ENCODE measurements at places on chromosomes 6 and 20.

GRCh38 chr6:104640150-104640700, 219.5 kb downstream of the HACE1 start:
- no peak for DNase-seq

DNA sequence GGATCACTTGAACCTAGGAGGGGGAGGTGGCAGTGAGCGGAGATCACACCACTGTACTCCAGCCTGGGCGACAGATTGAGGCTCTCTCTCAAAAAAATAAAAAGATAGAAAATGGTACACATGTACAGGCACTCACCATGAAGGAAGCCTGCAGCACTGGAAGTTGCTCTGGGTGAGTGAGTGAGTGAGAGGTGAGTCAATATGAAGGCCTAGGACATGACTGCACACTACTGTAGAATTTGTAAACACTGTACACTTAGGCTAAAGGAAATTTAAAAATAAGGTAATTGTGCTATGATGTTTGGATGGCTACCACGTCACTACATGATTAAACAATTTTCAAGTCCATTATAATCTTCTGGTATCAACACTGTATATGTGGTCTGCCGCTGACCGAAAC, 216.2 kb downstream of the FOXC1 start:
- no peak for DNase-seq

DNA sequence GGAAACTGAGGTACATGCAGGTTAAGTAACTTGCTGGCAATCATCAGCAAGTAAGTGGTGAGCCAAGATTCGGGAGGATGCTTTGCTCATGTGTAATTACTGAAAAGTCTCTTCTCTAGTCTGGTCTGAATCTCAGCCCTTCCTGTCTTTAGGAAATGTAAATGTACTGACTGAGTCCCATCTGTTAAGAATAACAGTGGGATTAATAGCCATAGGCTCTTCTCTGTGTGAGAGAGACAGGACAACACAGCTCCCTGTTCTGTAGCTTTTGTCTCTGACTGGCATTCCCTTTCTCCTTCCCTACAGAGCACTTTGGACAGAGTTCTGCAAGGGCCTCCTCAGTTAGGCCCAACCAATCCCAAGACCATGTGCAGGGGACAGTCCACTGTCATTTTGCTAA, 131.3 kb upstream of the OGFRL1 start:
- no peak for DNase-seq

GRCh38 chr6:13851330-13851729, 37.0 kb upstream of the MCUR1 start:
- no peak for DNase-seq

DNA sequence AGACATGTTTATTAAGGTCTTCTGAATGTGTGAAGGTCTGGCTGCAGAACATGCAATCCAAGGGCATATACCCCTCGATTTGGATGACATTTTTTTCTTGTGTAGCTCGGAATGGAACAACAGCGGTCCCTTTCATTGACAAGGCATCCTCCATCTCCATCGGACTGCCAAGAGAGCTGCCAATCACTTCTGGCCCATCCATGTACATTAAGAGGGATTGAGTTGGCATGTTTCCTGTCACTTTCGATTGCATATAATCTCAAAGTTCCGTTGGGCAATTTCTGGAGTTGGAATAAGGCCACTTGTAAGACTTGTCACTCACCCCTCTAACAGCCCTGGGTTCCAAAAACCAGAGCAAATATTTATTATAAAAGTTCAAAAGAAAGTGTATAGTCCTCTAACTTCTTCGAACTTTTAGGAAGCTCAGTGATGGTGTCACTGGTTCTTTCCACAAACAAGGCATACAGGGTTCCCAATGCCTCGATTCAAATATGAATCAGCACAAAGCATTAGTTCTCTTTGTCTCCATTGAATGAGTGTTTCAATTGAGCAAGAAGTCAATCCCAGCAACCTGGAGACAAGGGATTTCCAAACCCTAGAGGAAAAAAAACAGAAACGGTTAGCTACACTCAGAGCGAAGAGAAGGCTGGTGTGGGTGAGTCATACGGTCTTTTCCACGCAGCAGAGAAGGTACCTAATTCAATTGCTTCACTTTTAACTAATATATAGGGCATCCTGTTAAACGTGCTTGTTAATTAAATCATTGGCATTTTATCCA, 10.9 kb downstream of the ZNF217 start:
- peak; percentile 39 for DNase-seq

GRCh38 chr6:150238846-150239407, 96.1 kb downstream of the PPP1R14C start:
- DNase-seq = no peak

DNA sequence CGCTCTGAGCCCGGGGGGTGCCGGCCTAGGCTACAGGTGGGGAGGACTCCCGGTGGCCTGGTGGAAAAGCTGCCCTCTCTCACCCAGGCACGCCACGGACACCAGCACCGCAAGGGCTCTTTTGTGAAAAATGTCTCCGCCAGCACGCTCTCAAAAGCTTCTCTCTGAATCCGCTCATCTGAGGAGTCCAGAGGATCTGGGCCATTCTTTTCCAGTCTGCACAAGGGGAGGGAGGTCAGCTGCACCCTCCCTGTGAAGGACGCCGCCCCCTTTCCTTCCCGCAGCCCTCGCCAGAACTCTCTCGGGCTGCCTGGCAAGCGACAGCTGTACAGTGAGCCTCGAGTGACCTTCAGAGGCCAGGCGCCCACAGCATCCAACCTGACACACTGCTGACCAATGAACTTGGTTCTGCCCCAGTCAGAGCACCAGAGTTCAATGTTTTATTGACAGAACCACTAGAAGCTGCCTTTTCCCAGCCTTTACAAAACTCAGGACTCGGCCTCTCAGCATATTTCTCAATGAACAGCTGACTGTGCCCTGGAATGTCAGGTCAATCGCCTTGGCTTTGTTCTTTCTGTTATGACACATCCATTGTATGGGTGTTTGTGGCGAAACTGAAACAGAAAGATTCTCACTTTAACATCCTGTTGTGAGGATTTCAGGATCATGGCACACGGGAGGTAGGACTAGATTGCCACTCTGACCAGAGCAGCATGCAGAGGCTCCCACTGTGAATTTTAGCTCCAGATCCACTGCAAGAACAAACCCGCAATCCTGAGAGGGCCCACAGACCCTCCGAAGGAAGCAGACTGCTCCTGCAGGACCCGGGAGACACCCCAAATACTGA, 26.7 kb downstream of the SERPINB9 start:
- DNase-seq = no peak

- DNase-seq = no peak
These were observed 342.0 kb downstream of the TAF4 start for GRCh38 chr20:61723529-61724257.

DNA sequence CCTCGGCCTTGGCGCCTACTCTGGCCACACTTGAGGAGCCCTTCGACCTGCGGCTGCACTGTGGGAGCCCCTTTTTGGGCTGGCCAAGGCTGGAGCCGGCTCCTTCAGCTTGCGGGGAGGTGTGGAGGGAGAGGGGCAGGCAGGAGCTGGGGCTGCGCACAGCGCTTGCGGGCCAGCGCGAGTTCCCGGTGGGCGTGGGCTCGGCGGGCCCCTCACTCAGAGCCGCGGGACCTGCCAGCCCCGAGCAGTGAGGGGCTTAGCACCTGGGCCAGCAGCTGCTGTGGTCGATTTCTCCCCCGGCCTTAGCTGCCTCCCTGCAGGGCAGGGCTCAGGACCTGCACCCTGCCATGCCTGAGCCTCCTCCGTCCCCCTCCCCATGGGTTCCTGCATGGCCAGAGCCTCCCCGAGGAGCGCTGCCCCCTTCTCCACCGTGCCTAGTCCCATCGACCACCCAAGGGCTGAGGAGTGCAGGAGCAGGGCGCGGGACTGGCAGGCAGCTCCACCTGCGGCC, 136.8 kb downstream of the EPHA7 start:
- no peak for DNase-seq

DNA sequence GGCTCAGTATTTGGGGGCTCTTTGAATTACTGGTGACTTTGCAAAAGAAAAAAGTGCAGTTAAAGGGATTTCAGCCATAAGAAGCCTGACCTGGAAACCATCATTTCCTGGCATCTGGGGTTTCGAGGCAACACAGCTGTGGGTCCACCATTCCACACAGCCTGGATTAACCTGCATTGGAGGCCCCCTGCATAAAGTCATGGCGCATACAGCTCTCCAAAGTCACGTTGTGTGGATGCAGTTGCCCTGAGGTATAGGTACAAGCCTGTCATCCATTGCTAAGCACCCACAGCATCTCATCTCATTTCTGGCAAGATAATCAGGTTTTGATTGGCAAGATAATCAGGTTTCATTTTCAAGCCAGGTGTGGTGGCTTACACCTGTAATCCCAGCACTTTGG, 54.5 kb upstream of the TAGAP start:
- no peak for DNase-seq

GRCh38 chr20:15814360-15814759, 758.9 kb downstream of the KIF16B start:
- no peak for DNase-seq

GRCh38 chr20:62424249-62425107, 2.9 kb downstream of the RBBP8NL start:
- DNase-seq = no peak

GRCh38 chr20:56463428-56463827, 5.0 kb upstream of the RTF2 start:
- no peak for DNase-seq

- no peak for DNase-seq
These were observed 15.4 kb upstream of the GNRH2 start for GRCh38 chr20:3027987-3028386.

DNA sequence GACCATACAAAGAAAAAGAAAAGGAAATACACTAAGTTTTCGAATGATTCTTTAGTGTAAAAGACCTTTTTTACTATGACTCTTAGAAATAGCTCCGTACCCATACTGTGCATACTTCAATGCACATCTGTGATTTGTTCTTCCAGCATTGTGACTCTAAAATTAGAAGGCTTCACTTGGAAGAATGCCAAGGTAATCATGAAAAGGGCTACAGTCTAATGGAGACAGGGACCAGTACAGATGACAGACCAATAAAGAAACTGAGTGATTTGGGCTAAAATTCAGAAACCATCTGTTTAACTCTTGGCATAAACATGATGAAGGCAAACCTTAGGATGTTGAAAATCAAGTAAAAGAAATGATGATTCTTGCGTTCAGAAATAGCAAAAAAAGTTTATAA, 46.3 kb downstream of the CYP39A1 start:
- no peak for DNase-seq

- DNase-seq = no peak
These were observed 129.9 kb upstream of the ARID1B start for GRCh38 chr6:156647140-156647784.

- no peak for DNase-seq
These were observed 57.5 kb downstream of the HIVEP2 start for GRCh38 chr6:142887517-142887916.

DNA sequence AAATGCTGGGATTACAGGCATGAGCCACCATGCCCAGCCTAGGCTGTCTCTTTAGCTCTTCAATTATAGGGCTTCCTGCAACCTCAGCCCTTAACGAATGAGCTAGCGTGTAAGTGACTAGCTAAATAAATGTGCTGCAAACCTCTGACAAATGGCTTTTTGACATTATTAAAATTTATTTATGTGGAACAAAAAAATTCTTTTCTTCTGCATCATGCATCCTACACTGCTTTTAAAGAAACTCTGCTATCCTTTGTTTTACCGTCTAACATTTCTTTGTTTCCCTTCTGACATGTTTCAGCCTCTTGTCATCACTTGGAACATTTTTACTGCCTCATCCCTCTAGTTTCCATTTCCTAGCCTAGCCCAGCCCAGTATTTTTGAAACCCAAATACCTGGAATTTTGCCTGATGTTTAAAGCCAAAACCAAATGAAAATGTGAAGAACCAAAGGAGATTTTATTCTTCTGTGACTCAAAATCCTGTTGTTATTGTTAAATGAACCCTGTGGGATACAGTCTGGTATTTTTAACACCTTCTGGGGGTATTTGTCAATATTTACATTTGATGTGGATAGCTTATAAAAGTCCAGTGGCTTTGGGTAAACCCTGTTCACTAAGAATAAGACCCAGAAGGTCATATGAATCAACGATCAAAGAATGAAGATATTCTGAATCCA, 9.5 kb downstream of the NT5E start:
- no peak for DNase-seq

- no peak for DNase-seq
These were observed 82.1 kb downstream of the PHIP start for GRCh38 chr6:78995946-78996345.

DNA sequence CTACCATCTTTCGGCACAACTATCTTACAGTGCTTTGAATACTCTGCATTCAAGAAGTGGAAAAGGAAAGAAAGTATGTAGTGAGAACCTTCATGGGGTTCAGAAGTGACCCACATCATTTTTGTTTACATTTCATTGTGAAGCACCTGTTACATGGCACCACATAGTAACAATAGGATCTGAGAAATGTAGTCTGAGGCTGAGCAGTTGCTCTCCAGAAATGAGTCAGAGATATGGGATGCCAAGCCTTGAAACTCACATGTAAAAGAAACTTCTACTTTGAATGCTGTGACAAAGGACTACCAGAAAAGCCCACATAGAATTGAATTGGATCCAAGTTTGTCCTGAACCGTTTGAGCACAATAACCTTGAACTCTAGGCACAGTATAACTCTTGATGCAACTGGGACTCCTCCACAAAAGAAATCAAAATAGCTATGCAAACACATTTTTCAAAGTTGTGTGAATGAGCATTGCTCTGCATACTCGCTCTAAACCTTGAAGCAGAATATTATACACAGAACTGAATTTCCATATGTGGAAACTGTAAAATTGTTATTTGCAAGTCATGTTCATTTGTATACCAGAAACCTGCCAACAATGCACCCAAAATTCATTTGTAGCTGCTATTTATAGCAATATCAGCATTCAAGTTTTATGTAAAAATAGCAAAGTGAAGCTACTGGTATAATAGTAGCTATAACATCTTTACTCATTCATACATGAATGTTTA, 400.9 kb upstream of the POU3F2 start:
- DNase-seq = no peak

DNA sequence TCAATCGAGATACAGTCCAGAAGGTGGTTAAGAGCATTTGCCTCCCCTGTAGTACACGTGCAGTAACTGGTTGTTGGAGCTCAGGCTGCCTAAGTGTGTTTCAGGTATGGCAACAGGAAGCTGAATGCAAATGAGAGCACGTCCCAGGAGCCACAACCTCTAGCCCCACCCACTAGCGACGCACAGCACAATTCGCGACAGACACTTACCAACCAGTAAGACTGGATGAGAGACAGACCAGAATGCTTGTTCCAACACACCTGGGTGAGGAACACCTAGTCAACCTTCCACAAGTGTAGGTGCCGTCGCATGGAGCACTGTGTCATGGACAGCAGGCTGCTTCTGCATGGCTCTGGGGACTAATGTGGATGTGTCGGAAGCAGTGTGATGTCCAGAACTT, 7.2 kb upstream of the SERPINB1 start:
- peak; percentile 42 for DNase-seq

All from stimulated activated CD4-positive, alpha-beta T cell treated with anti-CD3 and anti-CD28 coated beads, Interleukin-12 subunit alpha, Interleukin-12 subunit beta, amount 100 ng/mL, for 24 hours (primary cell).